ENCODE measurements at places on chromosomes 1 and 21. TPM values are rescaled to one million over a fixed set of nuclear protein-coding genes. Genes with fewer than 3 reads are reported as not detected.

The KIF2C gene
- total RNA-seq, result 0.79 TPM

GRCh38 chr1:224881762-224882211 is 47.7 kb upstream of the DNAH14 start:
- DNase-seq, result no peak

DNA sequence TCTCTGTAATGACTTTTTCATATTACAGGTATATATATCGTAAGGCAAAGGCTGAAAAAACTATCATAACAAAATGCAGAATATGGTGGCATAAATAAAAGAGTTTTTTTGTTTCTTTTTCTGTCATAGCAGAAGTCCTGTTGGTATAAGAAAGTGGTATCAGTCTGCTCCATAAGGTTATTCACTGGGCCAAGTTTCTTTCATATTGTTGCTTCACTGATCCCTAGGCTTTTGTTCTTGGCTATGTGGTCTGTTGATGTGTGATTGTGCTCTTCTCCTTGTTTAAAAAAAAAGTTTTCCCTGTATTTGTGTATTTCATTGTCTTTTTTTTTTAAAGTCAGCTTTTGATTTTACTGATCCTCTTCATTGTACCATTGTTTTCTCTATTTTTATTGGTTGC is 26.0 kb downstream of the PTBP2 start:
- no peak for DNase-seq

GRCh38 chr1:18923756-18924211 is 21.4 kb upstream of the ALDH4A1 start:
- DNase-seq, result peak; percentile 38

GRCh38 chr1:210218047-210218446 is 14.5 kb upstream of the SERTAD4 start:
- DNase-seq, result no peak

The SNAPIN gene
- 59.5 TPM for total RNA-seq

GRCh38 chr1:182633657-182634281 is 29.6 kb upstream of the RGS16 start:
- DNase-seq, result no peak

- DNase-seq, result no peak
Observed at GRCh38 chr1:183227422-183228346, 41.6 kb downstream of the LAMC2 start.

- no peak for DNase-seq
Observed at GRCh38 chr1:96374076-96374762, 347.4 kb upstream of the PTBP2 start.

GRCh38 chr1:119968068-119968492 is 71.8 kb upstream of the ADAM30 start:
- peak; percentile 70 for DNase-seq

The GUCA2A gene
- not detected for total RNA-seq

GRCh38 chr1:117897551-117897950 is 31.9 kb downstream of the GDAP2 start:
- DNase-seq, result no peak

GRCh38 chr1:86018283-86018923 is 138.2 kb downstream of the COL24A1 start:
- peak; percentile 25 for DNase-seq

The BARHL2 gene
- total RNA-seq, result not detected

DNA sequence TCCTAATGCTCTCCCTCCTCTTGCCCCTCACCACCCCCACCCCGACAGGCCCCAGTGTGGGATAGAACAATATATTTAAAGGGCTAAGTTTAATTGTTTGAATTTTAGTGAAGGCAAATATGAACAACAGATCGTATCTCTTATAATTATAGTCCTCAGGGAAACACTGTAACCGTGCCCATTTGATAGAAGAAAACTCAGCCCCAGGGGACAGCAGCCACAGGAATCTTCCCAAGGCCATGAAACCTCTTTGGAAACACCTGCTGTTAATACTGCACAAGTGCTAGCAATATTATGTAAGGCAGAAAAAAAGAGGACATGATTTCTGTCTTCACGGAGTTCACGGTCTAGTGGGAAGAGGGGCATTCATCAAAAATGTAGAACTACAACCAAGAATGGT is 142.2 kb downstream of the URB2 start:
- DNase-seq, result no peak

GRCh38 chr21:15617964-15618363 is 111.8 kb upstream of the USP25 start:
- DNase-seq, result peak; percentile 41

Data from bronchial epithelial cell (primary cell).